ENCODE measurements at places on chromosomes 6 and 20.

- DNase-seq, result no peak
Measured at GRCh38 chr20:24937579-24937978, 11.5 kb upstream of the CST7 start.

GRCh38 chr6:36930483-36930882 is 24.1 kb upstream of the PI16 start:
- DNase-seq, result no peak

DNA sequence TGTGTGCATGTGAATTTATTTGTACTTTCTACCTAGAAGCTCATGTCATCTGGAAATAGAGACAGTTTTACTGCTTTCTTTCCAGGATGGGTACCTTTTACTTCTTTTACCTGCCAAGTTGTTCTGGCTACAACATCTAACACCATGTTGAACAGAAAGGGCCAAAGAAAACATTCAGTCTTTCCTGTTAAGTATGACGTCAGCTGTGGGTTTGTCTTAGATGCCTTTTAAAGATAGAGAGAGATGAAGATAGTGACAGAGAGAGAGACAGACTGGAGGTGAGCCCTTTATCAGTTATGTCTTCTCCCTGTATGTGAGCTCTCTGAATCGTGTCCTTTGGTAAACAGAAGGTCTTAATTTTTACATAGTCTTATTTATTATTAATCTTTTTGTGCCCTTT is 3.4 kb upstream of the DACT2 start:
- no peak for DNase-seq

DNA sequence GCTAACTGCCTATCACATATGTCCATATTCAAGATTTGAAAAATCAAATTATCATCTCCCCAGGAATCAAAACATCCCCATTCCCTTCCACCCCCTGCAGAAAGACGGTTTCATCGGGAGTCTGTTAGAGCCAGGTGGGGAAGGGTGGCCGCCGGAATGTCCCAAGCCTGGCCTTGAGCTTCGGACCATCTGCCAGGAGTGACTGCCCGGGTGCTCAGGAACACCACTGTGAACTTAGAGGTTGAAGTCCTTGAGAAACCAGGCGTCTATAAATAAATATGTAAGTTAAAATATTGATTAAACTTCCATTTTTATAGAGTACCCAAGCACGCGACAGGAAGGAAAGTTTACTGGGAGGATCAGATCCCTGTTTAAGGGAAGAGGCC is 250.8 kb downstream of the DLL1 start:
- no peak for DNase-seq

DNA sequence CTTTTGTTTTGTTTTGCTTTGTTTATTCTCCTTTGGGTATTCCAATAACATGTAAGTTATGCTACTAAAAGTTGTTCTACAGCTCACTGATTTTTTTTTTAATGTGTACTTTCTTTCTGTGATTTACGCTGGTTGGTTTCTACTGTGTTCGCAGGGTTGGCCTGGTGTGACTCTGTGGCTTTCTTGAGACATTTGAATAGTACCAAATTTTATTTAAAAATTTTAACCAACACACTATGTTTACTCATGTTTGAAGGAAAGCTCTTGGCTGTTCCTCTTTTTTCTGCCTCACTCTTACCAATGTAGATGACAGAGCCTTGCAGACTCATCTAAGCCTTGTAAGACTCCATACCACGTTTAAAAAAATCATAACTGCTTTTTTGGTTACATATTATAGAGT is 1784.9 kb upstream of the DEFB115 start:
- DNase-seq, result no peak

- DNase-seq, result no peak
Measured at GRCh38 chr20:41657655-41658054, 39.5 kb upstream of the CHD6 start.

- DNase-seq, result no peak
Measured at GRCh38 chr20:19493794-19494495, 264.1 kb upstream of the RIN2 start.

DNA sequence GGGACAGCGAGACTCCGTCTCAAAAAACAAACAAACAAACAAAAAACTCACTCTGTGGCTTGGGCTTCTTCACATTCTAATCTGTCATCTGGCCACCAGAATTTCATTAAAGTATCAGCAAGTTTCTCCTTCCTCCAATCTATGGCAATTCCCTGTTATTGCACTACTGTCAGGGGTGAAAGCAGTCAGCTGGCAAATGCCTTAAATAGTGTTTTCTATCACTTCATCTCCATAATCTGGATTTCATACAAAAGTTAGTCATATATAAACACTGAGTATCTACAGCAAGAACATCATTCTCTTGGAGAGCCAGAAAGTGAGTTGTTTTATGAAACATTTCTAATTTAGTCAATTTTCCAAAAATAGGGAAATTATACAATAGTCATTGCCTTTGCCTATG is 56.1 kb downstream of the PHACTR3 start:
- DNase-seq, result no peak

- no peak for DNase-seq
Measured at GRCh38 chr6:41228616-41229015, 467 bp downstream of the TREML4 start.

DNA sequence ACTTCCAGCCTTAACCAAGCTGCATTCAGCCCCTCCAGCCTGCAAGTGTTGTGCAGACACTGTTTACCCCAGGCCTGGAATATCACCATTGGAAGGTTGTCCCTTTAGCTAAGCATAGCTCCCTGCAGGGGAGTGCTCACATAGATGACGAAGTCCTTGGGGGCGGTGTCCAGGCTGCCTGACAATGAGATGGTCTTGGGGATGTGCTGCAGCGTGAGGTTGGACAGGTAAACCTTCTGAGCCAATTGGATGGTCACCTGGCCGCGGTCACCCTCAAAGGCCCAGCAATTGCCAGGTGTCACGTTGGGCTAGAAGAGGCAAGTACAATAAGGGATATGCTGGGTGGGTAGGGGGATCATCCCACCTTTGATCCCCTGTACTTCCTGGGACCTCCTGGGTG is 18.6 kb downstream of the SUN5 start:
- DNase-seq, result no peak

- DNase-seq, result no peak
Measured at GRCh38 chr20:58470336-58471192, 44.6 kb downstream of the APCDD1L start.

- no peak for DNase-seq
Measured at GRCh38 chr6:82458147-82458546, 94.5 kb downstream of the TPBG start.

GRCh38 chr6:116206231-116206903 is 47.5 kb downstream of the TSPYL4 start:
- no peak for DNase-seq

DNA sequence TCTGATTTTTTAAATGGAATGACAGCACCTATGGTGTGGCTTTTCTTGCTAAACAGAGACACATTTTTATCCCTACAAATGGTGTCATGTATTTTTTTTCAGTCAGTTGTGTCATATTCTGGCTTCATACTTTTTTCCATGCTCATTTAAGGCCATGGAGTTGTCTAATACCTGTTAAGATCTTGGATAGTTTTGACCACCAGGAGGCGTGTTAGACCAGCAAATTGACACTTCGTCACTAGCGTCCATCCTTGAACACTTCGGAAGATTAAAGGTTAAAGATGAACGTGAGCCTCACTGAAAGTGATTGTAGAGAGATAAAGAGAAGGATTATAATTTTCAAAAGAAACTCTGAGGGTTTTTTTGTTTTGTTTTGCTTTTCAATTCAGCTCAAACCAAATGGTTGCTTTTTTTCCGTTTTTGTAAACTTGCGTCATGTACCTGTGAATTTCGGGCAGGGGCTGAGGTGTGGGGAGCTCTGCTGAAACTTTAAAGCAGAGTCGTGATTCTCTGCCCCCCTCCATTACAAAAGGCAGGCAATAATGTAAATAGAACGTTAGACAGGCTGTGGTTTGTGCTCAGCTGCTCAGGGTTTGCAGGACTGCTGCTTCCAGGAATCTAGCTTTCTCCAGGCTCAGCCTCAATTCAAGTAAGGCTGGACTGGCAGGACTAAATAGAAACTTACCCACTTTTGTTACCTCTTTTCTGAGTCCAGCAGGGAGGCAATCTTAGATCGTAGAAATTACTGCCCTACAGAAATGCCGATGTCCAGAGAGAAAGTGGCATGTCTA is 245.1 kb downstream of the FOXA2 start:
- peak; percentile 3 for DNase-seq

- DNase-seq, result no peak
Measured at GRCh38 chr6:167045828-167046580, 46.8 kb downstream of the CEP43 start.

DNA sequence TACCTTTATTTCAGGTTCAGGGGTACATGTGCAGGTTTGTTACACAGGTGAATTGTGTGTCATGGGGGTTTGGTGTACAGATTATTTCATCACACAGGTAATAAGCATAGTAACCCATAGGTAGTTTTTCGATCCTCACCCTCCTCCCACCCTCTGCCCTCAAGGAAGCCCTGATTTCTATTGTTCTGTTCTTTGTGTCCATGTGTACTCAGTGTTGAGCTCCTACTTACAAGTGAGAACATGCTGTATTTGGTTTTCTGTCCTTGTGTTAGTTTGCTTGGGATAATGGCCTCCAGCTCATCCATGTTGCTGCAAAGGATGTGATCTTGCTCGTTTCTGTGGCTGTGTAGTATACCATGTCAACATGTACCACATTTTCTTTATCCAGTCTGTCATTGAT is 66.0 kb downstream of the STK4 start:
- no peak for DNase-seq

GRCh38 chr6:110446405-110446804 is 30.0 kb downstream of the SLC22A16 start:
- DNase-seq, result no peak

DNA sequence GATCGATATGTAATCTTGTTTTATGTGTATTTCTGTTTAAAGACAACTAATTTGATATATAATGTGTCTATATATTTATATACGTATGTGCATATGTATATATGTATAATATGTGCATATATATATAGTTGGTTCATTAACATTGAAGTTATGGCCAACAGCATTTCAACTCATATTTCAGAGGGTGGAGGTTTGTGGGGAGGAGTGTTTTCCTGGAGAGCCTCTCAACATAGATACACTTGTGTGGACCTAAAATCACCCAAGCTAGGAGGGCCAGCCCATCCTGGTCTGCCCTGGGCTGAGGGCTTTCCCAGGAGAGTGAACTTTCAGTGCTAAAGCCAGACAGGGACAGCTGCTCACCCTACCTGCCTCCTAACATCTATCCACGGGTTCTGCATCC is 68.8 kb downstream of the TMEM242 start:
- no peak for DNase-seq

DNA sequence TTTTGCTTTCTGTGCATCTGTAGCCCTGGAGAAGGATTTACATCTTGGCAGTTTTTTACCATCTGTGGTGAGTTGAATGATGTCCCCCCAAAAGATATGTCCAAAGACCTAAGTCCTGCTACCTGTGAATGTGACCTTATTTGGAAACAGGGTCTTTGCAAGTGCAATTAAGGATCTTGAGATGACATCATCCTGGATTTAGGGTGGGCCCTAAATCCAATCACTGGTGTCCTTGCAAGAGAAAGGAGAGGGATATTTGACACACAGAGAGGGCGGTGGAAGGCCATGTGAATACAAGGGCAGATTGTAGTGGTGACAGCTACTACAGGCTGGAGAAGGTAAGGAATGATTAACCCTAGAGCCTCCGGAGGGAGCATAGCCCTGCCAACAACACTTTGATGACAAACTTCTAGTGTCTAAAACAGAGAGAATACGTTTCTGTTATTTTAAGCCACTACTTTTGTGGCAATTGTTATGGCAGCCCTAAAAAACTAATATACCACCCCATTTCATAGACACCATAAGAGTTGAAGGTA is 35.1 kb downstream of the MKKS start:
- no peak for DNase-seq

DNA sequence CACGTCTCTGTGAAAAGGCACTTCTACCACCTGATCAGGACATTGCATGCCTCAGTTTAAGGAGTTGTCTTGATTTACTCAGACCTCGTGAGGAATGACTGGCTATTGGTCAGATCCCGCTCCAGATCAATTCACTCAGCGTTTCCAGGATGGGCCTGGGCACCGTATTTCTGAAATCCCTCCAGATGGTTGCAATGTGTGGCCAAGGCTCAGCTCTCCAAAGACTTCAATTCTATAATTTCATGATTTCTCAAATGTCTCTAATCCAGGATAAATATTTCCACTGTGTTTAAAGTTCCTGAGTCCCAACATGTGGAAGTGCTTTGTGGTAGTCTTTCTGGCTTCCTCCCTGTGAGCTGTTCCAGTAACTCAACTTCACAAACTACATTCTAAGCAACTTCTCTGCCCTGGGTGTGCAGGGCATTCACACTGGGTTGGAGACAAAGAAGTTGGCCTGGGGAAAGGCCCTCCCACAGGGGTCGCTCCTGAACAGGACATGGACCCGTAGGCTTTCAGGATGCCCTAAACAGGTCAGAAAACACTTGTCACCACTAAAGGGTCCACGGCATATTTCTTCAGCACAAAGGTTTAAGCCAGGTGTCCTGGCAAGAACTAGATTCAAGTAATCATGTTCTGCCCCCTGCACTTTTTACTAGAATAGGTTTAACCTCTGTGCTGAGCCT is 212.1 kb downstream of the WDR27 start:
- no peak for DNase-seq

DNA sequence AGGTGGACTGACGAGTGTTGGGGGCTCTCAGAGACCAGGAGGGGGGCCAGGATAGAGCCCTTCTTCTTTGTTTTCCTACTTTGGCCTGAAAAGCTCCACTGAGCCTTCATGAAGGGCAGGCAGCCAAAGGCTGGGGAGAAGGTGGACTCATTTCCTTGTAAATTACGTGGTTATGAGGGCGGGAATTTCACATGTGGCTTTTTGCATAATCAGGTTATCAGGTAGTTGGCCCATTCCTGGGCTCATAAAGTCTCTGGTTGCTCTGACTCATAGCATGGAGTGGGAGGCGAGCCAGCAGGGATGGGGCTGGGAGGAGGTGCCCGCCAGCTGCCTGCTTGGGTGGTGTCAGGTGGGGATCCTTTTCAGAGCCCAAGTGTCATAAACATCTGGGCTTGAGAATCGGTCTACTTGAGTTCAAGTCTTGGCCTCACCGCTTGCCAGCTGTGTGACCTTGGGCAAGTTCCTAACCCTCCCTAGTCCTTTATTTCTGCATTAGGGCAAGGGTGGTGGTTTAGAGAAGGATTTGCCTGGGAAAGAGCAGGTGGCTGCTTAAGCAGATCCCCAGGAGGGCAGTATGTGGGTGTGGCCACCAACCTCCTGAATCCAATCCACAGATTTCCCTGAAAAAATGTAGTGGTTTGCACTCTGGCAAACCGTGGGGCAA is 26.5 kb upstream of the RNF24 start:
- DNase-seq, result no peak

GRCh38 chr6:112667427-112667826 is 320.3 kb downstream of the RFPL4B start:
- no peak for DNase-seq

GRCh38 chr20:54194724-54195438 is 13.0 kb upstream of the PFDN4 start:
- no peak for DNase-seq

- DNase-seq, result no peak
Measured at GRCh38 chr6:37679539-37680476, 17.9 kb downstream of the MDGA1 start.

GRCh38 chr6:95686895-95687294 is 109.6 kb downstream of the MANEA start:
- DNase-seq, result no peak

Measured in activated gamma-delta T cell treated with anti-CD3 and anti-CD28 coated beads, Interleukin-2, amount 50 U/mL, for 16 hours (primary cell).